ENCODE measurements at places on chromosomes 6 and 20.

GRCh38 chr20:8242827-8243724 is 111.0 kb downstream of the PLCB1 start:
- DNase-seq = no peak

GRCh38 chr6:71375676-71376075 is 87.1 kb downstream of the OGFRL1 start:
- DNase-seq = no peak

- peak; percentile 1 for DNase-seq
Measured at GRCh38 chr6:71886184-71887005, at the start of gene RIMS1. RIMS1 (plus strand) TSS chr6:71886550; CDS start chr6:71887024, 474 bp downstream.

DNA sequence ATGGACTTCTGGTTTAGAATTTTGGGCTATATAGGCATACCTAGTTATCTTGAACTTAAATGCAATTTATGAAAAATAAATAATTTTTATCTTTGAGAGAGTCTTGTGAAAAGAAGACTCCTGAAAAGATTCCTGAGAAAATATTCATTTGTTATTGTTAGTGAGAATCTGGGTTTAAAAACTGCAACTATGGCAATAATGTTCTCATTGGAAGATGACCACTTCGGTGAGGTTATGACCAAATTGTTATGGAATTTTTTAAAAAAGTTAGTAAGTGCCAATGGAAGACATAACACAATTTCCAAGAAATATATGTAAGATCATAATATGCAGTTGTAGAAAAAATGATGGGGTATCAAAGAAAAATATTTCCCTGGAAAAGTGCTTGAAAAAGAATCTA is 46.3 kb downstream of the GRIK2 start:
- no peak for DNase-seq

GRCh38 chr6:144217264-144217663 is 66.9 kb downstream of the STX11 start:
- DNase-seq = no peak

- no peak for DNase-seq
Measured at GRCh38 chr6:158011980-158012566, 30.4 kb downstream of the SYNJ2 start.

- DNase-seq = peak; percentile 42
Measured at GRCh38 chr6:157020398-157020797, 243.2 kb downstream of the ARID1B start.

GRCh38 chr6:131290955-131291354 is 155.7 kb downstream of the AKAP7 start:
- no peak for DNase-seq

- DNase-seq = no peak
Measured at GRCh38 chr6:11273406-11274065, 41.1 kb upstream of the NEDD9 start.

DNA sequence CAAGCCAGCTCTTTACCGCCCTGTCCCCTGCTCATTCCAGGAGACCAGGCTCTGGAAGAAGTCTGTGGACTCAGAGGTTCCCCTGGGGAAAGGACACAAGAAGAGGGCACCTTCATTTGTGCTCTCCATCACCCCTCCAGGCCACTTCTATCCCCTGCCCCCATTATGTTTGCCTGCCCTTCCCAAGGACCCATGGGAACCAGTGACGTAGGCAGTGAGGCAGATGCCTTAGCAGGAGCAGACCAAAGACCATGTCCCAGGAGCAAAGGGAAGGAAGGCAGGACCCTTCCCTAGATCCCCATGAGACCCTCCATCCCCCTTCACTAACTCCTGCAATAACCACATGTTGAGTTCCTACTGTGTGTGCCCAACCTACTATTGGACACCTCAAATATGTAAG is 94.4 kb downstream of the MDGA1 start:
- no peak for DNase-seq

DNA sequence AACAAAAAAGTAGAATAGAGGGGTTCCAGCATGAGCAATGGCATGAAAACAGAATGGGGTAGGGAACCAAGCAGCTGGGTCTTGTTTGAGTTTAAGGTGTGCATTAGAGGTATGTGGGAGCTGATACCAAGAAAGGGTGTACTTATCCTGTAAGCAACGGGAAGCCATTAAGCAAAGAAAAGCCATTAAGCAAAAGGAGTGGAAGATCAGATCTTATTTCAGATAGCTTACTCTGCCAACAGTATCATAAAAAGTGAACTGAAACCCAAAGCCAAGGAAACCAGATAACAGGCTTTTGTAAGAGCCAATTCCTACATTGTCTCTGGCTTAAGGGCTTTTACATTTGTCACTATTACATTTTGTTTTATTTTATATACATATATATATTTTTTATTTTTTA is 21.3 kb upstream of the BEND6 start:
- DNase-seq = no peak

DNA sequence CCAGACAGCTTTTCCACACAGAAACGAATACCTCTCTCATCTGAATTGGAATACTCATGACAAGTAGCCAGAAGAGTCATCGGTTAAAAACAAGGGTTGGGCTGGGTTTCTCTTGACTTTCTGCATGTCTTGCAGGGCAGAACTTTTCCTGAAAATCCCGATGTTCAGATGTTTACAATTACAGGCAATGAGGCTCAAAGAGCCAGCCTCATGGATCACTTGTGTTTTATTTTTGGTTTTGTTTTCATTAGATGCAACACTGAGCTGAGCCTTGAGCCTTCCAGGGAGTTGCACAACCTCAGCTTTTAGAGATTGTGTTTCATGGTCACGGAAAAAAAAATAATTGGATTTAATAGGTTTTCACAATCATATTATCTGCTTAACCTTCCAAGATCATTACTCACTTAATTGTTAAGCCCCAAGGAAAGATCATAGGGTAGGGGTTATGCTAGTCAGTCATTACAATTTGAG is 288.1 kb upstream of the PRDM1 start:
- no peak for DNase-seq

DNA sequence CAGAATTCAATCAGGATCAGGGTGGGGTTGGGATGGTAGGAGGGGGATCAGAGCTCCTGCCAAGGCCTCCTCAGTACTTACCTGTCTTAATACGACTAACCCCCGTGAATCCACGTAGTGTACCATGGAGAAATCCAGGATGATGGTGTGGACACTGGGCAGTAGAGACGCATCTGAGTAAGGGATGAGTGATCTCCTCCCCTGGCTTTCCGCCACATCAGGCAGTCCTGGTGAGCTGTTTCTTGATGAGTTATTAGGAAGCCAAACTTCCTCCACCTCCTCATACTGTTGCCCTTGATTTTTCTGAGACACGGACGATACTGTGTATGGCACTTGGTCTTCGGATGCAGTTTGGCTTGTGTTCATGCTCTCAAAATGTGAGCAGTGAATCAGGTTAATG is 34.2 kb upstream of the SRPK1 start:
- no peak for DNase-seq

GRCh38 chr6:28225056-28225834 is at the start of gene ZSCAN9:
ZSCAN9 (plus strand) TSS chr6:28225275; CDS start chr6:28227085, 1,810 bp downstream.
- peak; percentile 64 for DNase-seq

GRCh38 chr6:46061497-46061896 is 45.8 kb upstream of the CLIC5 start:
- no peak for DNase-seq

- no peak for DNase-seq
Measured at GRCh38 chr6:138499303-138500018, at the start of gene NHSL1. NHSL1 (minus strand) TSS chr6:138499494; CDS start chr6:138499290, 204 bp downstream.

- DNase-seq = peak; percentile 78
Measured at GRCh38 chr6:45420083-45420908, 42.6 kb upstream of the SUPT3H start.

- no peak for DNase-seq
Measured at GRCh38 chr6:74356391-74356790, 660.4 kb downstream of the CD109 start.

- no peak for DNase-seq
Measured at GRCh38 chr20:52926505-52926904, 45.7 kb upstream of the TSHZ2 start.

DNA sequence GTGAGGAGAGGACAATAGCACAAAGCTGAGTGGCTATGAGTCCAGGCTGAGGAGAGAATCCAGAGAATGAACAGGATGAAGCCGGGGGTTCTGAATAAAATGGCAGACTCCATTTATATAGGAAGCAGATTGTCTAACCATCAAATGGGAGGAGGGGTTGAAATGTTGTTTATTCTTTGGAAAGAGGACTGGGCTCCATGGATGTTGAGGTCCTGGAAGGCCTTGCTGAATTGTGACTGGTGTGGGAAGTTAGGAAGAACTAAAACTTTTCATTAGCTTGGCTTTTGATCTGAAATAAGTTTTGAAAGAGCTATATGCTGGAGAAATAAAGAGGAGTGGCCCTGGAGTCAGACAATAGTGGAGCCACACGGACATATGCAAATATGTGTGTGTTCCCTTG is 647.8 kb downstream of the RNF144B start:
- no peak for DNase-seq

GRCh38 chr6:32763421-32763820 is at the start of gene HLA-DQB2:
HLA-DQB2 (minus strand) TSS chr6:32763532; CDS start chr6:32763470, 62 bp downstream.
- no peak for DNase-seq

DNA sequence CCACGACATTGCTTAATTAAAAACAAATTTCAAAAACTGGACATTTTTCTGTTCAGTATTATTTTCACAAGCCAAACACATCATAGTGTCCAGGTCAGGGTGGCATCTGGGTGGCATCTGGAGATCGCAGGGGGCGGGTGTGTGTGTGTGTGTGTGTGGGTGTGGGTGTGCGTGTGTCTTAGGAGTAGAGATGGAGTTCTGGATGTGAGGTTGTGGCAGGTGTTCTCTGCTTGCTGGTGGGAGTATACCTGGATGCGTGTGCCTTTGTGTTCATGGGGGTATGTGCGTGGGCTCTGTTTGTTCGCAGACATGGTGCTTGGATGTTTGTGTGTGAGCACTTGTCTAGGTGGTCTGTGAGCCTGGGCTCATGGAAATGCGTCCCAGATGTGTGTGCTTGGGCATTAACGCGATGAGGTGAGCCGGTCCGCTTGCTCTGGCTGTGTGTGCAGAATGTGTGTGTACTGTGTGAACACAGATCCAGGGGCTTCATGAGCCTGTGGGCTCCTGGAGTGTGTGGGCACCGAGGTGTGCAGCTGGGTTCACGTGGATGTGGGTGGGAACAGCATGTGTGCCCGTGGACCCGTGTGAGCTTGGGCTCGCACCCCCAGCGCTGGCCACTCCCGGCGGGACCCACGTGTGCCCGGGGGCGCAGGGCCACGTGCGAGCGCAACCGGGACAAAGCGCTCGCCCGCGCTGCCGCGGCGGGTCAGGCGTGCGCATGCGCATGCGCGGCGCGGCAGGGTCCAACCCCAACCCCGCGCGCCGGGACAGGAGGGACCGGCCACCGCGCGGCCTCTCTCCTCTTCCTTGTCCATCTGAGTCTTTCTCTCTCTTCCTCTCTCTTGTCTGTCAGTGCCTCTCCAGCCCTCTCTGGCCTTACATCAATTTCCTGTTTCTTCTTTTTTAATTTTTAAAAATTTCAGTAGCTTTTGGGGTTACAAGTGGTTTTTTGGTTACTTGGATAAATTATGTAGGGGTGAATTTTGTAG is 60.4 kb downstream of the SRC start:
- peak; percentile 37 for DNase-seq

Data from activated CD4-positive, alpha-beta T cell treated with anti-CD3 and anti-CD28 coated beads, Interleukin-2, amount 50 U/mL, for 16 hours (primary cell).